Colonic mucosa (tissue), 4 donors: ENCODE measurements at places on chromosomes 12 and 14.
A peak's percentile ranks its signal among the peaks of the same experiment; 100 is the strongest.

- no peak for DNase-seq
Measured at GRCh38 chr14:101834397-101834796, 72.9 kb downstream of the PPP2R5C start.

DNA sequence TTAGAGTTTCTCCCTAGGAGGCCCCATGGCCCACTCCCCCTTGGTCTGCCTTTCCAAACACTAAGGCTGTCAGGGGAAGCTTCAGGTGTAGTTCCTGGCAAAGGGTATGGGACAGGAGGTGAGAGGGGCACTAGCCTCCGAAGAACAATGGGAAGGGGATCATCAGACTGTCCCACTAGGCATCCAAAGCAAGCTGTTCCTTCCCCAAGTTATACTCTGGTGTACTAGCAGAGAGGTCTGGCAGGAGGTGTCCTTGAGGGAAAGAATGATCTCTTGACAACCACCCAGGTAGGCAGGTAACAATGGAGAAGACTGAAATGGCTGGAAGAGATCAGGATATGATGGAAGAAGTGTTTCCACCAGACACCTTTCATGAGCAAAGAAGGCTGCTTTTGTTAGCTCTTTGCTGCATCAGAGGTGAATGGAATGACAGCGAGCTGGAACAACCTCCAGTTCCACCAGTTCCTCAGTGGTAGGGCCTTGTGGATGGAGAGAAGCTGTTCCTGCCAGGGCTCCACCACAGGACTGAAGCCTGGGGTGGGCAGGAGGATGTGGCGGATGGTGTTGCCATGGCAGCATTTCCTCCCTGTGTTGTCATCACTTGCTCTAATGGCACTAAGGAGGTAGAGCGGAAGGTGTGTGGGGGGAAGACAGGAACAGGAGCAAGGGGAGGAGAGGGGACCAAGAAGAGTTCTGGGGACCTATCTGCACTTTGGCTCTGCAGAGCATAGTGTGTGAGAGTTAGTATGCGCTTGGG lies 2.3 kb upstream of the AGAP2 start:
- no peak for DNase-seq

DNA sequence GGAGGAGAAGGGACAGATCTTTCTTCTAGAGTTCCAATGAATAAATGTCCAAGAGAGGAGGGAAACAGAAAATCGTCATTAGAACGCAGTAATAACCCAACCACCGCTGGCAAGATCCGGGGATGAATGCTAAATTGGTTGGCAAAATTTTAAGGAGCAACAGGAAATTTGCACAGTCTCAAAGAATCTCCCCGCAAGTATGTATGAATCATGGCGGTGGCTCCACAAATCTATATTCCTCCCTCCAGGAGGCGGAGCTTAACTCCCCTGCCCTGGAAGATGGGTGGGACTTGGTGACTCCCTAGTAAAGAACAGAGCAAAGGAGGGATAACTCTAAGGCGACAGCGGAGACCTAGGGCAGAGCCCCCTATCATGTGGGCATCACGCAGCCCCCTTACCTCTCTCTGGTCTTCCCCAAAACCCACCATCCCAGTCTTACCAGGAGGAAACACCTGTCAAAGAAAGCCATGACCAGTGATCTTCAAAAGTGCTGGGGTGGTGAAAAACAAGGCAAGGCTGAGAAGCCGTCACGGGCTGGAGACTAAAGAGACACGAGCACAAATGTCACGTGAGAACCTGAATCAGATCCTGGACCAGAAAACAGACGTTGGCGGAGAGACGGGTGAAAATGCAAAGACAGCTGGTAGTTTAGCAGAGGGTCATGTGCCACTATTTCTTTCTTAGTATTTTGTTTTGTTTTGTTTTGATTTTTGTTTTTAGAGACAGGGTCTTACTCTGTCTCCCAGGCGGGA lies 125.8 kb downstream of the NCOR2 start:
- DNase-seq: no peak

DNA sequence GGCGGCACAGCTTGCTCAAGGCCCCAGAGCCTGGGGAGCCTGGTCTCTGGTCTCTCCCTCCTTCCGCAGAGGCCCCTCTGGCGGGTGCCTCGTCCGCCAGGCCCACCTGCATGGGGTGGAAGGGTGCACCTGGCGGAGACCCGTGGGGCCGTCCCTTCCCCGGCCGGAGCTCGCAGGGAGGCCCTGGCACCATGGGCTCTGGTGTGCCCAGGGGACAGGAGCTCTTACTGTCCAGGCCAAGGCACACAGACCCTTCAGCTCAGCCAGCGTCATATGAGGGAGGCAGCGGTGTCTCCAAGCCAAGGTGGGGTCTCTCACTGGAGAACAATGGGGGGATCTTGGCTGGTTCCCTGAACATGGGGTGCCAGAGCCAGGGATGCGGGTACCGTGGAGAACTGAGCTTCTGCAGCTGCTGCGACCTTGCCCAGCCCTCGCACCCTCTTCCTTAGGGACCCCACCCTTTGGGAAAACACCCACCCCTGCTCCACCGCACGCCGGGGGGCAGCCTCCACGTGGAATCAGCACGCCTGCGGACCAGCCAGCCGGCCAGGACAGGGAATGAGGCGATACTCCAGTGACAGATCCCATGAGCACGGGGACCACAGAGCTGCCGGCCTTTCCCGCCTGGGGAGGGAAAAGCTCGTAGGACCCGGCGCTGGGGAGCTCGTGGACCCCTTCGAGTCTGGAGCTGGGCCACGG lies 25.7 kb upstream of the GALNT9 start:
- DNase-seq: no peak

- peak; percentile 63 for DNase-seq
Measured at GRCh38 chr14:102873131-102873530, 49.3 kb upstream of the AMN start.

- no peak for DNase-seq
Measured at GRCh38 chr12:90484094-90484493, 470.9 kb downstream of the CCER1 start.

DNA sequence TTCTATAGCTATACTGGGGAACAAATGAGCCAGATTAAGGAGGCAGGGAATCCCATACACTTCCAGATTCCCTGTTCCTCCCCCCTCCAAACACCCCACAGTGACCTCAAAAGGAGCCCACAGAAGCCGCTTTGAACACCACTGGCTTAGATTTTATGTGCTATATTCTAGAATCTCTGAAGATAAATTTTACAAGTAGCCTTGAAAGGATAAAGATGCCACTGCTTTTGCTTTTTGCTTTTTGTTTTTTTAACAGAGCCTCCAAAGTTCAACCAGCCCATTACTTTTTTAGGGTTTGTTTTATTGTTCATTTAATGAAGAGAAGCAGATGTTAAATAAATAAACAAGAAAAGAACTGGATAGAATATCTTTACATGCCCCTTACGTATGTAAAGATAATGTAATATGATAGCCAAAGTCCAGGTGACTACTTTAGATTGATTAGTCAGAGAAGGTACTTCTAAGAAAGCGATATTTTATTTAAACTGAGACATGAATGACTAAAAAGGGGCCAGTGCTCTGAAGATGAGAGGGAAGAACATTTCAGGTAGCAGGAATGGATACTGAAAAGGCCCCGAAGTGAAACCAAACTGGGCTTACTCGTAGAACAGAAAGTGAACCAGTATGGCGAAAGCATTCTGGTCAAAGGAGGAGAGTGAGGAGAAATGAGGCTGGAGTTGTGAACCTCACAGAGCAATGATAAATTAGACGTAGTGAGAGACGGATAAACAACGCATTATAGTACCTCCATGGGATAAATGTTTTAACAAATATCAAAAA lies 44.6 kb downstream of the DUSP6 start:
- no peak for DNase-seq

GRCh38 chr14:37566811-37567371 lies 28.2 kb downstream of the FOXA1 start:
- DNase-seq: peak; percentile 40

DNA sequence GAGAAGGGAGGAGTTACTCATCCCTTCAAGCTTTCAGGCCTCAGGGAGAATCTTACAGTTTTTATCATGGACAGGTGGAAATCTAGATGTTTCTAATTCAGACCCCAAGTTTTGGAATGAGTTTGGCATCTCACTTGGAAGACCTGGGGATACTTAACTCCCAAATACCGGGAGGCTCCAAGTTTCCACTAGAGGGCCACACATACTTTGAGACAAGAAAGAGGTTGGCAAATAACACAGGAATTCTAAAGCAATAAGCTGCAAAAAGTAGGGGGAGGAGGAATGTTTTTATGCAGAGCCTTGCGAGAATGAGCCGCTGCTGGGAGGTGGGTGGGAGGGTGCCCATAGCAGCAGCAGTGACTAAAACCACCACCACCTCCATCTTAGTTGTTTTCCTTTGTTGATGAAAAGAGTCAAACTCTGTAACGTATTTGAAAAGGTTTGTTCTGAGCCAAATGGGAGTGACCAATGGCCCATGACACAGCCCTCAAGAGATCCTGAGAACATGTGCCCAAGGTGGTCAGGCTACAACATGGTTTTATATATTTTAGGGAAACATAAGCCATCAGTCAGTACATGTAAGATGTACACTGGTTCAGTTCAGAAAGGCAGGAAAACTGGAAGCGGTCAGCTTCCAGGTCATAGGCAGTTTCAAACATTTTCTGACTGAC lies 34.2 kb upstream of the RNASE1 start:
- DNase-seq: no peak

DNA sequence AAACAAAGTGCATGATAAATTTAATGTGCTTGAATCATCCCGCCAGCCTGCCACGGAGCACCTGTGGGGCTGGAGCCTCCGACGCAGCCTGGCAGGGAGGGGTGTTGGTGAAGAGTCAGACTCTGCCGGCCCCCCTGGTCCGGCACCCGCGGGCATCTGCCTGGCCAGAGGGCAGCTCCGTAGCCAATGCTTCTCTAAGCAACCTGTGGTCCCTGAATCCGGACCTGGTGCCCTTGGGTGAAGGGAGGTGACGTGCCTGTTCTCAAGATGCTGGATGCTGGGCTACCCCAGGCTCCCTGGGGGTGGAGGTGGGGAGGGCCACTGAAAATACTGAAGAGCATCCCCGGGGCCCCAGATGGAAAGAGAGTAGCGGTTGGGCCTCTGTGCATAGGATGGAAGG lies 158.6 kb upstream of the C14orf180 start:
- DNase-seq: no peak

GRCh38 chr12:127270193-127270592 lies 996.8 kb upstream of the TMEM132C start:
- no peak for DNase-seq
